ENCODE measurements at places on chromosomes 12 and 14.
A peak's percentile ranks its signal among the peaks of the same experiment; 100 is the strongest.

DNA sequence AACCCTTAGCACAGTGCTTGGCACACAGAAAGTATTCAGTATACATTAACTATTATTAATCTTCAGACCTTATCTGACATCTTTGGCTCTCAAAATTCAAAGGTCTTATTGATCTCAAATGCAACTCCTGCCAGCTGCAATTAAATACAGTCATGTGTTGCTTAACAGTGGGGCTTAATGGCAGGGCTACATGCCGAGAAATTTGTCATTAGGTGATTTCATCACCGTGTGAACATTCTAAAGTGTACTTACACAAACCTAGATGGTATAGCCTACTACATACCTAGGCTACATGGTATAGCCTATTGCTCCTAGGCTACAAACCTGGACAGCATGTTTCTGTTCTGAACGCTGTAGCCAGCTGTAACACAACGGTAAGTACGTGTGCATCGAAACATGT lies 156.3 kb upstream of the TMCC3 start:
- no peak for DNase-seq

DNA sequence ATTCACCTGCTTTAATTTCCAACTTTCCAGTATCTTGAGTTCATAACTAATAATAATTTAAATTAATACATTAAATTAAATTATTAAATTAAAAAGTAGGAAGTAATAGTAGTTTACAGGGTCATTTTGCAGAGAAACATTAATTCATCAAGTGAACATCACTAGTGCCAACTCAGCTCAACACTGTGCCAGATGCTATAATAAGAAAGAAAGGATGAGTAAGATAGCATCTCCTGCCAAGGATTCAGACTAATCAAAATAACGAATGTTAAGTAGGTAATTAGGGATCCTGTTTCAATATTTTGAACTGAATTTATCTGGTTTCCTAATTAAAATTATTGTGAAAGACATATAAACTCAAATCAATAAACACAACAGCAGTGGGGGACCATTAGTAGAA lies 596.7 kb downstream of the SLC6A15 start:
- no peak for DNase-seq

DNA sequence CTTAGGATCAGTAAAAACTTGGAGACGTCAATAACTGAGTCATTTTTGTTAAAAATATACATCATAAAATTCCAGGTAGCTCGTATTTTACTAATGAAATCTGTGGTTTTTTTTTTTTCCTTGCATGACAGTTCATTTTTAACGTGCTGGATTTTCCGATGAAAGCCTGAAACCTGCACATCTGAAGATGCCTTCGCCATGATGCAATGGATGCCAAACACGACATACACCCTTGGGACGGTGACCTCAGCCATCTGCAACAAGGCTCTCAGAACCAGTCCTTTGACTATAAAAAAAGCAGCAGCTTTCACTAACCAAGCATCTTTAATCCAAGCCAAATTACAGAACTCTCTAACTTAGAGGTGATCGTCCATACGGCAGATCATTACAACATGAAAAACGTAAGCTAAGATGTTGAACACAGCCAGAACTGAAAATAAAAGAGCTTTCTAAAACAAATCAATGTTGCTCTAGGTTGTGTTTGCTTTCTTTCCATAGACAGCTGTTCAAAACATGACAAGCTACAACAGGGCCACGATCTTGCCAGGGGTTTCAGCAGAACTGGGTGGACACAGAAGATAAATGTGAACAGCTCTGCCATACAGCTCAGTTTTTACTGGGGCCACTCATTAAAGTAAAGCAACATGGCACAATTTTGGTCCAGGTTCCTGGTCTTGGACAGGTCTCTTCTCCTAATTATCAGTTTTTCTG lies 7.8 kb downstream of the NIN start:
- DNase-seq: no peak

GRCh38 chr12:105440037-105440664 lies 109.7 kb downstream of the C12orf75 start:
- no peak for DNase-seq

- DNase-seq: no peak
These were observed at the start of gene RDH5 for GRCh38 chr12:55720071-55720564. RDH5 (plus strand) TSS chr12:55720393; CDS start chr12:55721185, 792 bp downstream.

GRCh38 chr12:89525305-89525823 lies 483 bp downstream of the POC1B start:
- DNase-seq: no peak

GRCh38 chr12:81206429-81206828 lies 128.6 kb downstream of the ACSS3 start:
- DNase-seq: no peak

DNA sequence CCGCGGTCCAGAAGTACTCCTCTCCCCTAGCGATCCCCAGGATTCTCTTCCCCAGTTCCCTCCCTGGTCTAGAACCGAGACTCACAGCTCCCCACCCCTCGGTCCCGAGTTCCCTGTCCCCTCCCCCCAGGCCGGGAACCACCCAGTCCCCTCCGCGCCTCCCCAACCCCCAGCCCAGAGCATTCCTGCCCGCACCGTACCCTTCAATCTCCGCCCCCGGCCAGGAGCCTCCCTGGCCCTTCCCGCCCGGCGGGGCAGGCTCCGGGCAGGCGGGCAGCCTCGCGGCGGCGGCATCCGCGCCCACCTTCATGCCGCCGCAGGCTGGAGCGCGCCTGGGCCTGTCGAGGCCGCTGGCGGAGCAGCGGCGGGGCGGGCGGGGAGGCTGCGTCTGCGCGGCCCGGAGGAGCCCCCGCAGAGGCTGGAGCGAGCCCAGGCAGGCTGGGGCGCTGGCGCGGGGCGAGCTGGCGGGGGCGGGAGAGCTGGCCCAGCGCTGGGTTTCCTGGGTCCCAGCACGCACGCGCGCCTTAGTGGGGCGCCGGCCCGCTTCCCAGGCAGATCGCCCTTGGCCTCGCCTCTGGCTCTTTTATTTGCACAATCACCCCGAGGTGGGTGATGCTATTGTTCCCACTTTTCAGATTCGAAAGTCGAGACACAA lies 22.2 kb upstream of the GPR132 start:
- no peak for DNase-seq

DNA sequence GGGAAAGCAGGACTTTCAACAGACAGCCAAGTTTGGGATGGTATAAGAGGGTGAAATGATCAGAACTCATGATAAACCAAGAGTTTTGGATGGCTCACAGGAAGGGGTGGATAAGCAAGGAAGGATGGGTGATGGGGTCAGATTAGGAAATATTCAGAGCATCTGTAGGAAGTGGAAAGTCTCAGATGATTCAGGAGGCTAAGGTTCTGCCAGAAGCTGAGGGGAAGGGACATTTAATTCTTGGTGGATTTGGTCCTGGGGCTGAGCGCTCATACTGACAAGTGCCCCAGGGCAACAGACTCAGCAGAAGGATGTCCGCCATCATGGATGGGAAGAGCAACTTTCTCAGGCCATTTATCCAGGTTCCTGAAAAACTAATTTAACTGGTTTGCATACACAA lies 28.4 kb upstream of the BDKRB2 start:
- no peak for DNase-seq

- DNase-seq: no peak
These were observed 38.4 kb downstream of the ACACB start for GRCh38 chr12:109154451-109155438.

GRCh38 chr12:95838125-95838524 lies 20.6 kb upstream of the SNRPF start:
- peak; percentile 50 for DNase-seq

- DNase-seq: peak; percentile 53
These were observed 36.3 kb upstream of the OAS1 start for GRCh38 chr12:112870267-112870980.

DNA sequence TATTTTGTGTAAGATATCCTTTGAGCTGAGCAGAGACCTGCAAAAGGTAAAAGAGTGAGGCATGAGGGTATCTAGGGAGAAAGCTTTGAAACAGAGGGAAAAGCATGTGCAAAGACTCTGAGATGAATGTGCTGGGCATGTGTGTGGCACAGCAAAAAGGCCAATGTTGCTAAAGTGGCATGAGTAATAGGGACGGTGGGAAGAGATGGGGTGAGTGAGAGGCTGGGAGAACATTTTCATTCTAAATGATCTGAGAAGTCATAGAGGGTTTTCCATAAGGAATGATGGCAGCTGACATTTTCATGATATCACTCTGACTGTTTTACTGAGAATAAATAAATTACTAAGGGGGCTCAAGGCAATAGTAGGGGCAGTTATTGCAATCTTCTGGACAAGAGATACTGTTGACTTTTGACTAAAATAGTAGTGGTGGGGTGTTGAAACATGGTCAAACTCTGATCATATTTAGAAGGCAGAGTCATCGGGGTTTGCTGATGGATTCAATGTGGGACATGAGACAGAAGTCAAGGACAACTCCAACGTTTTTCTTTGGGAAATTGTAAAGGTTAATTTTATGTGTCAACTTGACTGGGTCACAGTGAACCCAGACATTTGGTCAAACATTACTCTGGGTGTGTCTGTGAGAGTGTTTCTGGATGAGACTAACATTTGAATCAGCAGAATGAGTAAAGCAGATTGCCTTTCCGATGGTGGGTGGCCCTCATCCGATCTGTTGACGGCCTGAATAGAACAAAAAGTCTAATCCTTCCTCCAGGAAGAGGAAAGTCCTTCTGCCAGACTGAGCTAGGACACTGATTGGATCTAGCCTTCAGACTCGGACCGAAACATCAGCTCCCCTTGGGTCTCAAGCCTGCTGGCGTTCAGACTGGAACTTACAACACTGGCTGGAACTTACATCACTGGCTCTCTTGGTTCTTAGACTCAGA lies 193.9 kb upstream of the PLXNC1 start:
- no peak for DNase-seq

- no peak for DNase-seq
These were observed 22.4 kb downstream of the FAM222A start for GRCh38 chr12:109735825-109736551.

GRCh38 chr14:35234012-35234805 lies 58.0 kb upstream of the PSMA6 start:
- no peak for DNase-seq

- DNase-seq: no peak
These were observed 813.2 kb downstream of the AACS start for GRCh38 chr12:125878483-125878882.

DNA sequence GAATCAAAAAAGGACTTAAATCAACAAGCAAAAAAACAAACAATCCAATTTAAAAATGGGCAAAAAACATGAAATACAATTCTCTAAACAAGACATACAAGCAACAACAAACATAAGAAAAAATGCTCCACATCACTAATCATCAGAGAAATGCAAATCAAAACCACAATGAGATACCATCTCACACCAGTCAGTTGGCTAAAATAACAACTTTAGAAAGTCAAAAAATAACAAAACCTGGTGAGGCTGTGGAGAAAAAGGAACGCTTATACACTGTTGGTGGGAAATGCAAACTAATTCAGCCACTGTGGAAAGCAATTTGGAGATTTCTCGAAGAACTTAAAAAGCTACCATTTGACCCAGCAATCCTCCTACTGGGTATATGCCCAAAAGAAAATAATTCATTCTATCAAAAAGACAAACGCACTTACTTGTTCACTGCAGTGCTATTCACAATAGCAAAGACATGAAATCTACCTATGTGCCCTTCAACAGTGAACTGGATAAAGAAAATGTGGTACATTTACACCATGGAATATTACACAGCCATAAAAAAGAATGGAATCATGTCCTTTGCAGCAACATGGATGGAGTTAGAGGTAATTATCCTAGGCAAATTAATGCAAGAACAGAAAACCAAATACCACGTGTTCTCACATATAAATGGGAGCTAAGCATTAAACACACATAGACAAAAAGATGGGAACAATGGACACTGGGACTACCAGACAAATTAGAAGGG lies 26.9 kb downstream of the PRKD1 start:
- no peak for DNase-seq

- DNase-seq: peak; percentile 70
These were observed 7.1 kb upstream of the PGF start for GRCh38 chr14:74962493-74962892.

DNA sequence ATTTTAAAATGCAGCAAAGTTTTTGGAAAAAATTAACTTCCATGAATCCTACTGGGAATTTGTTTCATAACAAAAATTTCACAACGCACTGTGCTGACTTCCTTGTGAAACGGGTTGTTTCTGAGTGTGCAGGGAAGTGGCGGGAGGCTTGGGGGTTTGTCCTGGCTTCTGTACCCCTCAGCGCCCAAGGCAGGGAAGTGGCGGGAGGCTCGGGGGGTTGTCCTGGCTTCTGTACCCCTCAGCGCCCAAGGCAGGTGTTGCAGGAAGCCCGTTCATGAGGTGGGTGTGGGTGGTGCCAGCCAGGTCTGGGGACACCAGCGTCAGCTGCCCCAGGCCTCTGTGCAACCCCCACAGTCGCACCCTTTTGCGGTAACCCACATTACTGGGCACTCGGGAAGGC lies 25.1 kb downstream of the ADGRD1 start:
- DNase-seq: no peak

DNA sequence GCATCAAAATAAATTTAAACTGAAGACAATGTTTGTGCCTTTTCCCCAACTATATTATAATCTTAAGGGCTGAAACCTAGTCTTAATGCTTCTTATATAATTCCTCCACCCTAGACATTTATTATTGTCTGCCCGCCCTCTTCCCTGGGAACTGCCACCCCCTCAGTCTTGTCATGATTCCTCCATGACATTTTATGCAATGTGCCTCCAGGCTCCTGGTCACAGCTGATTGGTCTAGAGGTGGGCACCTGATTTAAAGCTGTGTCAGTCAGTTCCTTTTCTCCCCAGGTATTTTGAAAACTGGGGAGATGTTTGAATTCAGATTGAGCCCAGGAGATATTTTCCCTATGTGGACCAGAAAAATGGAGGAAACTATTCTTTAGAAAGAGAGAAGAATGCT lies 401.4 kb downstream of the PCNX1 start:
- DNase-seq: no peak

- DNase-seq: no peak
These were observed 13.3 kb downstream of the KCTD10 start for GRCh38 chr12:109463756-109464155.

DNA sequence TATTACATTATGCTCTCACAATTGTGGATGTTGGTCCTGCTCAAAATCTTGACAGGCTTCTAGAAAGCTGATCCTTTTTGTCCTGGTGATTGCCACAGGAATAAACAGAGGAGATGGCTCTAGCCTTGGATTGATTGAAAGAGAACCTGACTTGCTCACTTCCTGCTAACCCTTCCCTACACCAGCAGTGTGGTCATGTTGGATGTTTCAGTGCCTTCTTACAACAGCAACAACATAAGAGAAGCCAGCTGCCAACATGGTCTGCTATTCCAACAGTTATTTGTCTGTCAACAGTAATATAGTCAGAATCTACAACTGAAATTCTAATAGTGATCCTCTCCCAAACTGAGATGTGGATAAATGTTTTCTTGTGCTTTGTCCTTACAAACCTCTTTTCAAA lies 311.6 kb upstream of the DIO2 start:
- no peak for DNase-seq

- DNase-seq: no peak
These were observed 164 bp downstream of the KIF21A start for GRCh38 chr12:39442831-39443080.
